ENCODE measurements at places on chromosomes 5 and 9.
A peak's percentile ranks its signal among the peaks of the same experiment; 100 is the strongest.

DNA sequence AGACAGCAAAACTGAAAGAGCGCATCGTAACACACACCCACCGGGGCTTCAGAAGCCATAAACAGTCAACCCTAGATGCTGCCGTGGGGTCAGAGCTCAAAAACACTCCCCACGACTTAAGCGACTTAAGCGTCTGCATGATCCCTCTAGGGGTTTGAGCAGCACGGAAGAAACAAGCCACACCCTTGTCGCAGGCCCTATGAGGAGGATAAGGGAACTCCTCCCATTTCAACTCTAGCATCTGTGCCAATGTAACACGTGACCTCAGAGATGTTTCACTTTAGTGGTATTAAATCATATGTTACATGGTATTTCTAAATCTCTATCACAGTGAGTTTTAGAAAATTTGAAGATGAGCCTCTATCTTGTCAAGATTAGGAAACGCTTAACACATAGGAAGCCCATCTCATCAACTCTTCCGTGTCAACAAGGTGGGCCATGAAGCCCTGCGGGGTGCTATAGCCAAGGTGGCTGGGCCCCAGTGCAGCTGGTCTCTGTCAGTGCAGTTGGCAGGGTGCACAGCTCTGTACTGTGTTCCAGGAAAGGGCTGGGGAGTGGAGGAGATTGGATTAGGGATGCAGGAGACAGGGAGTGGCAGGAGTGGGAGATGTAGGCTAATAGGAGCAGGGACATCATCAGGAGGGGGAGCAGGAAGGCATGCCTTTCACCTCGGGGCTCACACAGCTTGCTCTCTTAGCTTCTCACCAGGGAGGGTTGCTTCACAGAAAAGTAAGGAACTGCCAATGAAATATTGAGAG lies 33.1 kb downstream of the ZCCHC9 start:
- DNase-seq = no peak

DNA sequence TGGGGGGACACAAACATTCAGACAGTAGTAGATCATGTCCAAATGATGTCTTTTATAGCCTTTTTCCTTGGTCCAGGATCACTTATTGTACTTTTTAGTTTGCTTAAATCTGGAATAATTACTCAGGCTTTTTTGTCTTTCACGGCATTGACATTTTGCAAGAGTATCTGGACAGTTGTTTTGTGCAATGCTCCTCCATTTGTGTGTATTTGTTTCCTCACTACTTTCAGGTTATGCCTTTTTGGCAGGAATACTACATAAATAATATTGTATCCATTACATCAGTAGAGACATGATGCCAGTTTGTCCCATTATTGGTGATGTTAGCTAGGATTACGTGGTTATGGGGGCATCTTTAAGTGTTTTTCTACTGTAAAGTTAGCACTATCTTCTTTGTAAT lies 238.3 kb downstream of the MAN2A1 start:
- no peak for DNase-seq

DNA sequence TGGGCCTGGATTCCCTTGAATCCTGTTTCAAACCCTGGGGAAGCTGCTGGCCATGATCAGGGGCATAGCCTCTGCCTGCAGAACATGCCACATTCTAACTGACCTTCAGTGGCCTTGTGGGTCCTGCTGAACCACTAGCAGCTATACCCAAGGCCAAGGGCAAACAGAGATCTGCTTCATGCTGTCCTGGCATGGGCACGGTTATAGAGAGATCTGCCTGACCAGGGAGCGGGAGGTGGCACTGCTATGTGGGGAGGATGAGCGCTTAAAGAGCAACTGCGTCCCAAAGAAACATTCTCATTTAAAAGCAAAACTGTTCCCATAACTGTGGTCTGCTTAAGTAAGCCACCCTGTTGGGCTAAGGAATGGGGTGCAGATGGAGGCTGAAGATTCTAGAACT lies 36.5 kb upstream of the SYNPO start:
- no peak for DNase-seq

DNA sequence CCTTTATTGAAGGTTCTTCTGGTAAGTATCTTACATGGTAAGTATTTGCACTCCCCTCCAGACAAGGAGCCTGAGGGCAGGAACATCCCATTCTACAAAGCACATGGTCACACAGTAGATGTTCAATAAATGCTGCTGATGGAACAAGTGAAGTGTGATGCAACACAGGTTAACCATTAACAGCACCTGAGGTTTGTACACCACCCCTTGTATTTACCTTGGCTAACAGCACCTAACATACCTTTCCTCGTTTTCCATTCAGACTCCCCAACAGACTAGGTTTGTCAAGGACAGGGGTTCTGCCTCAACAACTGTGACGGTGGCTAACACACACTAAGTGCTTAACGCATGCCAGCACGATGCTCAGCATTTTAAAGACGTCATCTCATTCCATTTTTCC lies 213.6 kb downstream of the MAPKAP1 start:
- no peak for DNase-seq

DNA sequence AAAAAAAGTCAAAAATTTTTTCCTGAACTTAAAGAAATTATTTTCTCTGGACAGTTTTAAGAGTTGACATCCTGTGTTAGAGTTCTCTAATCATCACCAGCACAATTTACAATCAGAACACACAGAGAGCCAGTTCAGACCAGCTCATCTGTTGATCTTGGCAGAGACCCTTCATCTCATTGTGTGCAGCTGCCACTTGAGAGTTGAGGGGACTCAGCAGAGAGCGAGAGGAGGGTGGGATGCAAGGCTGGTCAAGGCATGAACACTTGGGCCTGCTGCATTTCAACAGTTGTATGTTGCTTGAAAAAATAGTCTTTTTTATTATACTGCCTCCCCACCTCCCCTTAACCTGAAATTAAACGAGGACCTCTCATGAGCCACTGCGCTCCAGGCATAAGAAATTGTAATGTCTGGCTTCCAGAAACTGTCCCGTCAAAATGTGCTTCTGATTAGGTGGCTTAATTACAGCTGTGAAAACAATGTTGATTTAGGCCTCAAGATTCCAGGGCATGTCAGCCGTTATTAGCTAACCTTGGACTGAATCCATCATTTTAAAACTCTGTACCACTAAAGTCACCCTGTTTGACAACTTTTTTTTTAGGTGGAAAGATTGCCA lies 383.6 kb downstream of the CCDC171 start:
- DNase-seq = no peak

DNA sequence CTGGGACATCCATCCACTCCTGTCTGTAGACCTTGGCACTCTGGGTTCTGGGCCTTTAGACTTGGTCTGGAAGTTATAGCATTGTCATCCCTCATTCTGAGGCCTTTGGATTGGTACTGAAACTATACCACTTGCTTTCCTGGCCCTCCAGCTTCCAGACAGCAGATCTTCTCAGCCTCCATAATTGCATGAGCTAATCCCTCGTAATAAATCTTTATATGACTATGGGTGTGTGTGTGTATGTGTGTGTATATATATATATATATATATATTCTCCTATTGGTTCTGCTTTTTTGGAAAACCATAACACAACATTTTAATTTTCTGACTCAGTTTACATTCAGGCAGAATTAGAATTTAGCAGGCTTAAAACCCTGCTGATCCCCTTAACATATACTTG lies 180.5 kb downstream of the ENC1 start:
- no peak for DNase-seq

- DNase-seq = no peak
Measured at GRCh38 chr9:25308549-25308948, 369.7 kb downstream of the TUSC1 start.

DNA sequence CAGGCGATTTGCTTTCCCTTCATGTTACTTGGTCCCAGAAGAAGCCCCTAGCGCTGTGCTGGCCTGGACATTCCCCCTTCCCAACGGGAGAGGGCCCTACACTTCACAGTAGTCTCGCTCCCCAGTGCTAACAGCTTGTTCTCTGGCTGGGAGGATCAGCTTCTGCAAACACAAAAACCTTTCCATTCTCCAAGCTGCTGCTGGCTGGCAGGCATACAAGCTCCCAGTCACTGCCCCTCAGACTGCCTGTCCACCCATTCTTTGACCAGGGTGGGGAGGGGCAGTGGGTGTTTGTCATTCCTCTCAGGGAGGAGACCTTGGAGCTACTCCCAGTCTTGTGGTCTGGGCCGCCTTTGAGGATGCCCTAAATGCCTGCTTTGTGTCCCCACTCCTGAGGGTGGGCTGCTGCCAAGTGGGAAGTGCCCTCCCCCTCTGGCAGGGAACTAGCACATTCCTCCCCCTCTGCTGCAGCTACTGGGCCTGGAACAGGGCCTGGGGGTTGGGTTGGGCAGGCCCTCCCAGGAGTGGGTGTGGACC lies 20.8 kb downstream of the ENHO start:
- DNase-seq = peak; percentile 96

GRCh38 chr5:176578391-176578808 lies 29.3 kb downstream of the CDHR2 start:
- no peak for DNase-seq

DNA sequence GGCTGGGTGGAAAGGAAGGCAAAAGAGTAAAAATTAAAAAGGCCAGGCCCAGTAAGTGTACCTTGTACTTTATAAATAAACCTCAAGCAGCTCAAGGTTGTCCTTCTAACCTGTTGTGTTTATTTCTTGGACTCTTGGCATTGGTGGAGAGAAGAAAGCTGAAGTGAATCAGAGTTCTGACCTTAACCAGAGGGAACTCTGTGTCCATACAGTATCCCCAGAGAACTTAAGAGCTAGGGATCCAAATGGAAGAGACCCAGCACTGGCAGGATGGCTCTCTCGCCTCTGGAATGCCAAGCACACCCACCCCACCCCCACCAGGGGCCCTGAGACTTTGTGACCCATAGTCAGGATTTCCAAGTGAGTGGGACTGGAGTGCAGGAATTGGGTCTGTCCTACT lies 14.2 kb downstream of the NUDT2 start:
- DNase-seq = no peak

- DNase-seq = no peak
Measured at GRCh38 chr5:56269216-56269927, 36.2 kb upstream of the ANKRD55 start.

DNA sequence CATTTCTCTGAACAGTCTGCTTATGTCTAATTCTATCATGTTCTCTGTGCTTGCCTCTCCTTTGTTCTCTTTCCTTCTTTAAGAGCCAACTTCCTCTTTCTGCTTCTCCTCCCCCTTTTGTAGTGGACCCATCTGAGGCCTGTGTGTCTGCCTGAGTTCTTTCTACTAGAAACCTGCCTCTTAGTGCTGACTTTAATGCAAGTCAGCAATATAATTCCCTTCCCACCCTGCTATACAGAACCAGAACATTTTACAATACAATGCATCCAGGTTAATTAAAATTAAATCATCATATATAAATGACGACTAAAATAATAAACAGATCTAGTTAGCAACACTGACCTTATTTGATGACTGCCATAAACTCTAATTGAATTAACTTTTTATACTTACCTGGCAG lies 82.6 kb upstream of the GAS1 start:
- no peak for DNase-seq

DNA sequence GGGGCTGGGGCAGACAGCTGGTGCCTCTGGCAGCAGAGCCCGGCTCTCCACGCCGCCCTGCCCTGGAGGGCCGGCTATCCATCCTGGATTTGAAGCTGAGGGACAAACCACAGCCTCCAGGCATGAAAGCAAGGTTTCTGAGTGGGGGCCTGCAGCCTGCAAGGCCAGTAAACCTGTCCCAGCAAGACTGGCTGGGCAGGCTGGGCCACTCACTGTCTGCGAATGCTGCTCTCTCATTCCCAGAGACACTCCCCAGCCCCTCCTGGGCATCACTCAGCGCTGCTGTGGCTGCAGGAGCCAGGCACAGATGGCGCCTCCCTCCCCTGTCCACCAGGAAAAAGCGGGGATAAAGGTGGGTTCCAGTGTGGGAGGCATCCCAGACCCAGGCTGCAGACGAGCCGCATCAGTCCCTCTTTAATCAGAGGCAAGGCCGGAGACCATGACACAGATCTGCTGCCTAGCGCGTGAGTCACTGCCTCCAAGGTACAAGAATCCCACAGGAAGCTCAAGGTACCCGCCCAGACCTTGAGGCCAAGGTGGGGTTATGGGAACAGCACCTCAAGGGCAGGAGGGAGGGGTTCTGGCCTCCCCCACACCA lies 118.0 kb downstream of the VAV2 start:
- no peak for DNase-seq

GRCh38 chr9:34233672-34234071 lies 54.8 kb downstream of the UBAP1 start:
- no peak for DNase-seq

DNA sequence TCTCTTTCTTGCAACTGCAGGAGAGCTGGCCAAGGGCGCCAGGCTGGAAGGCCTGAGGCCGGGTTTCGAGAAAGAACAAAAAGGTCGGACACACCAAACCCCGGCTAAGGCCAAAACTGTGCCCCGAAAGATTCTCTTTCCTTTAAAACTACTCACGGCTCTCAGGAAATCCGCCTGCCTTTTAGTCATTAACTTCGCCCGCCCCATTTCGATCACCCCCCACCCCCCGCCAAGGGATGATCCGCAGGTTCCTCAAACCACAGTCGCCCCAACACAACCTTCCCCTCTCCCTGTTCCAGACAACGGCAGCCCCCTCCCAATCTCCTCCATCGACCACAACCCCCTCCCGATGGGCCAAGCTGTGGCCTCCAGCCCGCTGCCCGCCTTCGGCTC lies 536 bp downstream of the FEM1C start:
- DNase-seq = peak; percentile 13

DNA sequence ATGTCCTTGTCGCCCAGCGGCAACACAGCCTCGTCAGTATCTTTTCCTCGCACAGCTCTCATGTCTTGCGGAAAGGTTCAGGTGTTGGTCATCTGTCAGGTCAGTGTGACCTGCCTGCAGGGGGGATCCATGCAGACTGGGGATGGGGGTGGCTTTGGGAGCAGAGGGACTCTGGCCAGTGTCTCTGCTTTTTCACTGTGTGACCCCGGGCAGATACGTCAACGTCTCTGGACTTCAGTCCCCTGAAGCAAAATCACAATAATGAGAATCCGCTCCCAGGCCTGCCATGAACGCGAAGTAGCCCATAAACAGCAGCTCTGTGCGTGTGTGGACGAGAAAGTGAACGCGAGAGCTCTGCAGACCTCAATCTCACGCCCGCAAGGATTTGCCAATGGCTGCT lies 75.7 kb upstream of the FCN1 start:
- DNase-seq = peak; percentile 71

DNA sequence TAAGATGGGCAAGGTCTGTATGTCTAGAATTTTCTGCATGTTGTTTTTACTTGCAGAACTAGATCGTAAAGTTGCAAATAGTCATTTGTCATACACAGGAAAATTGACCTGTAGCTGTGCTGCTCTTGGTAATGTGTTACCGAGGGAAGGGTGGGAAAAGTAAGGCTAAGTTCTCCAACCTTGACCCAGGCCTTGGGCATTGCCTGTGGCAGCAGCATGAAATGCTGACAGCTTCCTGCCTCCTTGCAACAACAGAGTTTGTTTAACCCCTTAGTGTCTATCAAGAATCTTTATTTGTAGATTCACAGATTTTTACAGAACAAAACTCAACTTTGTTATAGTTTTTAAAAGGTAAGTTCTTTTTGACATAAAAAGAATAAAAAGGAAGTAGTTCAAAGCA lies 48.3 kb downstream of the ERCC6L2 start:
- DNase-seq = no peak
